Stimulated activated CD4-positive, alpha-beta T cell treated with anti-CD3 and anti-CD28 coated beads, Interleukin-1b, Interleukin-23, amount 100 ng/mL, for 24 hours (primary cell): ENCODE measurements at places on chromosomes 3 and 15.

- no peak for DNase-seq
These were observed 32.8 kb downstream of the SLTM start for GRCh38 chr15:58900631-58901030.

DNA sequence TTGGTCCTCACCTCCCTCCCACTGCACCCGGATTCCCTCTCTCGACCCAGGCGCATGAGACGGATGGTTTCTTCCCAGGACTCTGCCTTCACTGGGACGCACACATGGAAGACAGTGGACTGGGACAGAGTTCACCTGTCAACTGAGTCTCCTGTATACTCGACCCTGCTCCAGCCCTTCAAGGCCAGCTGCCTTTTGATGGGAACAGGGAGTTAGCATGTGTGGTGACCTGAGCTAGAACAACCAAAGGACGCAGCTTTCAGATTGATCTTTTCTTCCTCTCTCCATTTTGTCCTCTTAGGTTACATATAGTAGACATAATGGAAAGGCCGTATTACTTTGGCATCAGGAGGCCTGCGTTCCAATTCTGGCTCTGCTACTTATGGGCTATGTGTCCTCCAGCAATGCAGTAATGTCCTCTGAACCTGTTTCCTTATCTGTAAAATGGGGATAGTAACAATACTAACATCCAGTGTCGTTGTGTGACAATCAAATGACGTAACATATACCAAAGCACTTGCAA lies 94.1 kb downstream of the PEX5L start:
- no peak for DNase-seq

DNA sequence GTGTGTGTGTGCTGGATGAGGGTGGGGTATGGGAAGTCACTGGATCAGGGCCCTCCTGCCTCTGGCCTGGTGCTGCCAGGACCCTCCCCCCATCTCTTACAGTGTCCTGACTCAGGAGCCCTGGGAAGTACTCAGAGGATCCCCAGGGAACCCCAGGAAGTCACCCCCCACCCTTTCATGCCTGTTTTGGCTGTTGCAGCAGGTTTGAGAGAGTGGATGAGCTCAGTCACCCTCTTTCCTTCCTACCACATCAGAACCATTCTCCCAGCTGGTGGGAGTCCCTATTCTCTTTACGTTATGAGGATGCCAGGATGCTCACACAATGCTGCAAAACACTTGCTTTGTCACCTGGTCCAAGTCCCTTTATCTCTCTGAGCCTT lies 59.0 kb downstream of the BDH1 start:
- no peak for DNase-seq

DNA sequence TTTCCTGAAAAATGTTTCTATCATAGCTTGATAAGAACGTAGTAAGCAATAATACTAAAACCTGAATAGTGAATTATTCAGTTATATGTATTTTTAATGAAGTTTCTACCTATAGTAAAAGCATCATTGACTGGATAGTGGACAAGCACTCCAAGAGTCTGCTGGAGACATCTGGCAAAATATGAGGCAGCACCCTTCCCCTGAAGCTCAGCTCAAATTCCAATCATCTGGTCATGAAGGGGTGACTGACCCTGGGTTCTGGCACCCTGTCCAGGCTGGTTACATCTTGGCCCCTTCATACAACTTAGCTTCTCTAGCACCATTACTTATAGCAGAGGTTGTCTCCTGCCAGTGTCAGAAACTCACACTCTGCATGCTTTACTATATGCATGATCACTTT lies 455.4 kb downstream of the RAP2B start:
- DNase-seq: no peak

- DNase-seq: no peak
These were observed 243.8 kb upstream of the TOPAZ1 start for GRCh38 chr3:43997788-43998369.

- no peak for DNase-seq
These were observed 675 bp downstream of the RBM15B start for GRCh38 chr3:51391566-51392354.
